ENCODE measurements at places on chromosomes 13 and 19.

- peak; percentile 75 for DNase-seq
These were observed 11.3 kb downstream of the PRKCSH start for GRCh38 chr19:11446652-11447301.

DNA sequence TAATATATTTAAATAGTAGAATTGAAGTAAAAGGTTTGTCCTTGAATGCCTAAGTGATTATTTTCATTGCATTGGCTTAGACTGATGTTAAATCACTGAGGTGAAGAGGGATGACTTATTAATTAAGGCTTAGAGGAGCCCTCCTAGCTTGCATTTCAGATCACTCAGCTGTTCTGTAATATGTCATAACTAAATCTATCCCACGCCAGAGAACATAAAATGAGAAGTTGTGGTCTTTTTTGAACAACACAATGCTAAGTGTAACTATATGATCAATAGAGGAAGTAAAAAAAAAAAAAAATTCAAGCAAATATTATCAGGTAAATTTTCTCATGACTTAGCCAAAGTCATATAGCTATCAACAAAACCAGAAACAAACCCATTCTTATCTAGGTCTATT is 752.2 kb downstream of the GPC5 start:
- DNase-seq = no peak

- no peak for DNase-seq
These were observed 65.2 kb upstream of the LRCH1 start for GRCh38 chr13:46487748-46488147.

DNA sequence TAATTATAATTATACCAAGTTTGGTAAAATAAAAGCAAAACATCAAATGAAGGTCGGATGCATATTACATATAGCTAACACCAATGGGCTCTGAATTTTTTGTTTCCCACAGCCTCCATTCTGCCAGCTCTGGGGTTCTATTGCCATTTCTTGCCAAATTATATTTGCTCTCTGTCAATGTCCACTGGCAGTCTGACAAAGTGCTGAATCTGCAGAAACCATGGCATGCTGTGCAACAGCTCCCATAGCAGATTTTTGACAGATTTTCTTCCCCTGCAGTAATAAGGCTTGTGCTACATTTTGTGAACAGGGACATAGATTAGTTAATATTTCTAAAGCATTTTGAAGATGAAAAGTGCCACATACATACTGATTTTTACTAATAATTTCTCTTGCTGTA is 1102.1 kb downstream of the DIAPH3 start:
- DNase-seq = no peak

Measured in stimulated activated CD8-positive, alpha-beta memory T cell treated with anti-CD3 and anti-CD28 coated beads, Interleukin-4, amount 100 ng/mL, for 48 hours (primary cell).